ENCODE measurements at places on chromosomes 1 and 21. TPM values are rescaled to one million over a fixed set of nuclear protein-coding genes. Genes with fewer than 3 reads are reported as not detected.

The LEPR gene
- total RNA-seq = 6.8 TPM

The RWDD3 gene
- 17.5 TPM for total RNA-seq

The ATAD3B gene
- 34.9 TPM for total RNA-seq

The THBS3 gene
- total RNA-seq = 377 TPM

The PRELP gene
- not detected for total RNA-seq

The PTGFRN gene
- 61.2 TPM for total RNA-seq

The PPCS gene
- total RNA-seq = 25.4 TPM

The GPR52 gene
- total RNA-seq = 1.1 TPM

Measured in glutamatergic neuron (in vitro differentiated cells).